CD4-positive, alpha-beta T cell (primary cell): ENCODE measurements at places on chromosomes 2 and 18. TPM values are rescaled to one million over a fixed set of nuclear protein-coding genes. Genes with fewer than 3 reads are reported as not detected.

DNA sequence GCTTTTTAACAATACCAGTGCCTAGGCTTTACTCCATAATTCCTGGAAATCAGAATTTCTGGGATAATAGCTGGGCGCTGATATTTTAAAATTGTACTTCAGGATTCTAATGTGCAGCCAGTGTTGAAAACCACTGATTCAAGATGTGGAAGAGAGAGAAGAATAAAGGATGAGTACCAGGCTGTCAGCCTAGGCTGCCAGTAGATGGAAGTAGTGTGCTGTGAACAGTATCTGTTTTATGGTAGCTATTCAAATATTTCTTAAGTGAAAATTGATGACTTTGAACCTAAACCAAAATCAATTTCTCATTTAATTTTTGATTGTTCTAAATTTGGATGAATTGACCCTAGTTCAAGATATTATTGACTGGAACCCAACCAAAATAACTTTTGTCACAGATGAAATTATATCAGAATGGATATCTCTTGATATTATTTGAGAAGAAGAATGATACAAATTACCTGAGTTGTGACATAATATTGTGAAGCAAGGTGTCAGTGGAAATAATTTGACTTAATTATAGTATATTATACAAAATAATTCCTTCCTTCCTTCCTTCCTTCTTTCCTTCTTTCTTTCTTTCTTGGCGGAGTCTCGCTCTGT is 88.0 kb downstream of the COMMD1 start:
- no peaks in the 10 kb centered on the region for H3K4me1 ChIP-seq
- no peak overlapping the region for H3K27ac ChIP-seq
- H3K36me3 ChIP-seq = no peaks in the 10 kb centered on the region
- no peak overlapping the region for H3K4me3 ChIP-seq
- peak; percentile 46 for DNase-seq
- no peaks in the 10 kb centered on the region for H3K27me3 ChIP-seq

DNA sequence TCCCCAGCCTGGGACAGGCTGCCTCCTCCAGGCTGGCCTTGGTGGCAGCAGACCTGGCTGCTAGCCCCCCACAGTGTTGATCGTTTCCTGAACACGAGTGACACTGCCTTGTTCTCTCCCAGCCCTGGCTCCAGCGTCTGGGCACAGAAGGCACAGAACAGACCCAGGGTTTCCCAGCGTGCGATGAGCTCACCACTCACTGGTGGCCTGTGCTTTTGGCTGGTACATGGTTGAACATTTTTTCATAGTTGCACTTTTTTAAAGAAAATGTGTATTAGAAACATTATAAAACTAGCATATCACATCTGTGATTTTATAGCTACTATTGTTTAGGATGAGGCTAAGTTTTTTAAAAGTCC is 40.9 kb downstream of the SCTR start:
- no peaks in the 10 kb centered on the region for H3K27me3 ChIP-seq
- no peak for DNase-seq
- no peak overlapping the region for H3K27ac ChIP-seq
- H3K4me3 ChIP-seq = no peak overlapping the region
- H3K36me3 ChIP-seq = no peaks in the 10 kb centered on the region

DNA sequence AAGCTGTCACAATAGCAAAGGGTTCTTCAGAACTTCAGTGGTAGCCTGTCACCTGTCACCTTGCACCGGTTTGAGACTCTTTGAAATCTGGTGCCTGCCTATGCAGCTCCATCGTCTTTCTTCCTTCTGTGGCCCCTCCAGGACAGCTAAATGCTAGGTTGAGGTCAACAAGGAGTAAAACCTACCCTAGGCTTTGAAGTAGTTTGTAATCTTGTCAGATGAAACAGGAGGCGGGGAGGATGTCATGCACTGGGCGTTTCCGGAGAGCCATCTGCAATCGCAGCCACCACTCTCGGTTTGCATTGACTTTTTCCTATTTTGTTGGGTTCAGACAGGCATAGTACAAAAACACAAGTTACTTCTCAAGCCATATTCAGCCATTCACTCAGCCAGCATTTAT is 116.7 kb downstream of the LPIN1 start:
- no peak overlapping the region for H3K27ac ChIP-seq
- peaks cover 15% of the 10 kb centered on the region for H3K4me1 ChIP-seq
- no peaks in the 10 kb centered on the region for H3K27me3 ChIP-seq
- H3K36me3 ChIP-seq = no peaks in the 10 kb centered on the region
- no peak for DNase-seq

DNA sequence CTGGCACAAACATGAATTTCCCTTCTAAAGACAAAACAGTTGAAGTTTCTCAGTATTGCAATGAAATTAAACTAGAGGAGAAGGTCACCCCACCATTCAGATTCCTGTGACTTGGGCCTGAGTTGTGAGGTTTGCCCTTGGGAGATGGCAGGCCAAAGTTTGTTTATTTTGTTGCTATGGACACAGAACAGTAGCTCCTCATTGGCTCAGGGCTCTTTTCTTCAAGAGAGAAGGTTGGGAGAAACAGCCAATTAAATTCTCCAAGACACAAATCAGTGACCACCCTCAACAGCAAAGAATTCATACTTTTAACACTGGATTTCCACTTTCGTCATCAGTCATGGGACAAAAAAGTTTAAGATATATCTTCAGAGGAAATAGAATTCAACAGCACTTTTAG is at the start of gene FLACC1:
Gene FLACC1 (minus strand): TSS at position 125 of the 400 bp plus-strand sequence. CDS start 5,941 bp downstream, outside the sequence.
- no peak for DNase-seq
- no peak within 1 kb of the TSS for H3K4me3 ChIP-seq
- no peak within 1 kb of the TSS for H3K27ac ChIP-seq
- no peaks in the 10 kb centered on the region for H3K27me3 ChIP-seq

GRCh38 chr18:78814766-78815165 is 164.9 kb upstream of the SALL3 start:
- peaks cover 8% of the 10 kb centered on the region for H3K27me3 ChIP-seq
- no peak overlapping the region for H3K4me3 ChIP-seq
- no peak for DNase-seq
- no peaks in the 10 kb centered on the region for H3K36me3 ChIP-seq
- no peak overlapping the region for H3K27ac ChIP-seq
- H3K4me1 ChIP-seq = no peaks in the 10 kb centered on the region

RGPD3 gene
- 0.38 TPM for total RNA-seq

GGCX gene
- 22.9 TPM for total RNA-seq

DSEL gene
- total RNA-seq = 0.52 TPM

EVX2 gene
- total RNA-seq = not detected
